Stimulated activated CD8-positive, alpha-beta memory T cell treated with anti-CD3 and anti-CD28 coated beads, Interleukin-7, amount 100 ng/mL, for 1 hour (primary cell): ENCODE measurements at places on chromosomes 12 and 14.

GRCh38 chr12:14981049-14981448, 8.2 kb downstream of the PDE6H start:
- DNase-seq: no peak

GRCh38 chr12:52360663-52361271, 6.5 kb downstream of the KRT85 start:
- DNase-seq: no peak

DNA sequence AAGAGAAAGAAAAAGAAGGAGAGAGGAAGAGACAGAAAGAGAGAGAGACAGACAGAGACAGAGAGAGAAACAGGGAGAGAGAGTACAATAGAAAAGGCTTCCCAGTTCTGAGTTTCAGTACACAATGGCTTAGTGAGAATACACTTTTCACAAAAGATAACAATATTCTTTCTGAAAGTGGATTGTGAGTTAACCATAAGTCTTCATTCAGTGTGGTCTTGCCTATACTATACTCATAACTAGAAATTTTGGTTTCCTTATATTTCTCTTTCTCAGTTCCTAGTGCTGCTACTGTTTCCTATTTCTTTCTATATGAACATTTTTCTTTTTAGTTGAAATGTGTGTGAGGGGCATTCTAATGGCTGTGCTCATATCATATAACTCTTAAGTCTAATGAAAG, 9.3 kb downstream of the CD163L1 start:
- no peak for DNase-seq

DNA sequence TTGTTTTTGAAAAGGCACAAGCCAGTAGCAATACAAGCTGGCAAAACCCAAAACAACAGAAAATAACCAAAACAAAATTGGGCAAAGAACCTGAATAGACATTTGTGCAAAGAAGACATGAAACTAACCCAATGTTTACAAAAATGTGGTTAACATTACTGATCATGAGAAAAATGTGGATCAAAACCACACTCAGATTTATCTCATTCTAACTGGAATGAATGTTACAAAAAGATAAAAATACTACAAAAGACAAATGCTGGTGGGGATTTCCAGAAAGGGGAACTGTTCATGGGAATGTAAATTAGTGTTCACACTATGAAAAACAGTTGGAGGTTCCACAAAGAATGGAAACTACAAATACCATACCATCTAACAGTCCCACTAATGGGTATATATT, 26.6 kb downstream of the ASCL4 start:
- no peak for DNase-seq

GRCh38 chr12:79614730-79615129, 76.0 kb downstream of the PAWR start:
- no peak for DNase-seq

DNA sequence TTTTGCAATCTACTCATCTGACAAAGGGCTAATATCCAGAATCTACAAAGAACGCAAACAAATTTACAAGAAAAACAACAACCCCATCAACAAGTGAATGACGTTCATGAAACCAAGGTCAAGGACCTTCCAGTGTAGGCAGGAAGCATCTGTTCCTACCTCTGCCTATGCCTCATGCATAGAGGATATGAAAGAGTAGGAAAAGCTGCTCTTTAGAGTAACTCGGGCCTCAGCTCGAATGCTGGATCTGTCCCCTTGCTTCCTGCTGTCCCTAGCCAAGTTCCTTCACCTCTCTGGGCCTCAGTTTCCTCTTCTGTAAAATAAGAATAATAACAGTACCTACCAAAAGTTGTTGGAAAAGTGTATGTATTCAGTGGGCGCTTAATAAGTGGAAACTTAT, 65.0 kb downstream of the FOXN4 start:
- no peak for DNase-seq

GRCh38 chr12:106275458-106275857, 27.1 kb upstream of the TCP11L2 start:
- no peak for DNase-seq

- DNase-seq: no peak
Observed at GRCh38 chr12:106867651-106868050, 88.1 kb upstream of the TMEM263 start.

DNA sequence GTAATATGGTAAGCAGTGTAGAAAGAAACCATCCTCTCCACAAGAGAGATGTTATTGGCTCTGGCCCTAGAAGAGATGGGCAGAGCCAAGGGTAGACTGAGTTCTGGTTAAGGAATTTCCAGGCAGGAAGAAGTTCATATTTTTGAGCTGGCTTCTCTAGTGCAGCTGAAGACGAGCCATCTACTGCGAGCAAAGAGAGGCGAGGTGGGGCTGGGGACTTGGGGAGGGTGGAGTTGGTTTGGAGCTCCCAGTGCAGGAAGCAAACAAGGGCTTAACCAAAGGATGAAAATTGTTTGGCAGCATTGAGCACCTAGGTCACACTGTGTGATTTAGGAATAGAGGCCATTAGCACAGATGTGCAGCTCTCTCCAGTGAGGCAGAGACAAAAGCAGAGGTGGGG, 239.6 kb downstream of the ZFP36L1 start:
- DNase-seq: no peak

DNA sequence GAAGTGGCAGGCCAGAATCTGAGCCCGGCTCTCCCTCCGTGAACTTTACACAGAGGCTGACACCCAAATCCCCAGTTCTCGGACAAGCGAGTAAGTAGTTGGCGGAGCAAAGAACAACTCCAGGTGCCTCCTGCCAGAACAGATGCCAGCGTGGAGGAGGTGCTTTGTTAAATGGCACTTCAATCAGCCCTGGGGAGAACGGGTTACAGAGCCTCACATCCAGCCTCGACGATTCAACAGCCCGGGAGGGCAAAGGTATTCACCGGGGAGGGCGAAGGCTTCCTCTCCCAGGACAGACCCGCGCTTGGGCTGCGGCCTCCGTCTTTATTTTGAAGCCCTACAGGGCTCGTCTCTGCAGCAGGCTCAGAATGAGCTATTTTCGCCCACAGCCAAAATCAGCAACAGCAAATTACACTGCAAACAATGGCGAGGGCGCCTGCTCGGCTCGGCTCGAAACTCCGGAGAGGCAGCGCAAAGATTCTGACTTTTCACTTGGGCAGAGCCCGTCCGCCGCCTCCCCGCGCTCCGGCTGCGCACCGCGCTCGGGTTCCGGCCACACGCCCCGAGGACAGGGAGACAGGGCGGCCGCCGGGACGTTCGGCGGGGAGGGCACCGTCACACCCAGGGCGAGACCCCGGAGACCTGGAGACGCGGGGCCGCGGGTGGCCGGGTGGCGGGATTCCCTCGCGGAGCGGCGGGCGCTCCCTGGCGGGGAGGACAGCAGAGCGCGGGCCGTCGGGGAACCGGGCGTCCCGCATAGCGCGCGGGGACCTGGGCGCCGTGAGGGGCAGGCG, 811 bp downstream of the TMCC3 start:
- DNase-seq: peak; percentile 15

- no peak for DNase-seq
Observed at GRCh38 chr12:80419644-80420043, 24.4 kb upstream of the PTPRQ start.

DNA sequence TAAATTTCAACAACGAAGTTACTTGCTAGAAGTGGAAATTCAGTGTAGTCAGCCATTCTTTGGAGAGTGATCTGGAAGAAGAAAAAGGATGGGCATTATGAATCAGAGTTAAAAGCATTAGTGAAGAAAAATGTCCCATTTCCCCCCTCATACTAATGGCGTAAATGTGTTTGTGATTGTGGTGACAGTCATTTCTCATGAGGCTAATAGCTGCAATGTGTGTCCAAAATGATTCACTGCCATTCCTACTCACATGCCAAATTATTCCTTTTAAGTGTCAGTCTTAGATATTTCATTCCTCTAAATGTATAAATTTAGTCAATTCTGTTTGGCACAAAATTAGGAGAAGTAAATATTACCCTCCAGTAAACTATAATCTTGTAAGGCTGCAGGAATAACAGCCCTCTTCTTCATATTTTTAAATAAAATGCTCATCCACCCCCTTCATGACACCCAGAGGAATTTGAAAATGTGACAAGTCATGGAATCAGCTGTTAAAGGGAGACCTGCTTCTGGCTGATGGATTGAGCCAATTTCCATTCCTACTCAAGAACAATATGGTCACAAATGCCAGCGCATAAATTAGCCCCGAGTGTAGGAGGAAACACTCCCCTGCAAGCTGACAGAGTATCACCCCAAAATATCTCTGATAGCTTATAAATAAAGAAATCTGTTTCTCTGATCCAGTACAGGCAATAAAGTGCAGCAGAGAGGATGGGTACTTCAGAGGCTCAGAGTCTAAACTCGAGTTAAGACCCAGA, 912.3 kb upstream of the SEL1L start:
- DNase-seq: no peak

DNA sequence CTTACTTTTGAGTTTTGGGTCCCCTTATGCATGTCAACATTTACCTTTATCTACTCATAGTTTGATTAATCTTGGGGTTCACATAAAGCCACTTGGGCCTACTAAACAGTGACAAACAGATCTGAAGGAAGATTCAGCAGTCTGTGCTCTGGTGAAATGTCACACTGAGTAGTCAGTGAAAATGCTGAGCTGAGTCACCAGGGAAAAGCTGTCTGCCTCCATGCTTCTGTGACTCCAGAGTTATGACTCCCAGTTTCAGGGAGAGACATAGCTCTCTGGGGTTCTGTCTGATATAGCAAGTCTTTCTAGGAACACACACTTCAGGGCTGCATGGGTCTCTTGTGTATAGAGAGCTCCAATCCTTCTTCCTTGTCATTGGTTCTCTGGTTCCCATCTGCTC, 406.3 kb upstream of the FAR2 start:
- no peak for DNase-seq
